Uterus (tissue), 4 donors: ENCODE measurements at places on chromosomes 2 and 18.

DNA sequence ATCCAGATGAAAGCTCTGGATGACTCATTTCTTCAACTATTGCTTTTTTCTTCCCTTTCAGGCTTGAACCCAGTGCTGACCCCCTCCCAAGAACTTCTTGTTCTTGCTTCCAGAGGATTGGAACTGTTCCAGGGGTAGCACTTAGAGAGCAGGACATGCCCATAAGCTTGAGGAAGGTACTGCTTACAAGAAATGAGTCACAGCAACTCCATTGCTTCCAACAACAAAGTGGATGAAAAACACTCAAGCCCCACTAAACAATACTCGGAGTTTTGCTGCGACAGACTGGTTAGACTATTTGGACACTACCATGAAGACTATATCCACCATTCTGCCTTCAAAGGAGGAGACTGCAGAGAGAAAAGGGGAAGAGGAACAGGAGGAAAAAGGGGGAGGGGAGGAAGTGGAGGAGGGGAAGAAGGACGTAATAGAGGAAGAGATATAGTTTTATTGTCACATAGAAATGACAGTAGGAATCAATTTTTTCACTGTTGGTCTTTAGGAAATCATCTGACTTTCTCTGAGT is 1.6 kb upstream of the EPC2 start:
- peak; percentile 29 for DNase-seq
- no peaks in the 10 kb centered on the region for H3K4me1 ChIP-seq
- H3K27me3 ChIP-seq: no peaks in the 10 kb centered on the region
- no peaks in the 10 kb centered on the region for H3K36me3 ChIP-seq
- no peak overlapping the region for H3K27ac ChIP-seq
- H3K4me3 ChIP-seq: no peak overlapping the region

- H3K4me3 ChIP-seq: no peak overlapping the region
- no peak overlapping the region for H3K27ac ChIP-seq
- no peaks in the 10 kb centered on the region for H3K4me1 ChIP-seq
- no peak for DNase-seq
- no peaks in the 10 kb centered on the region for H3K36me3 ChIP-seq
Observed at GRCh38 chr2:210626849-210627248, 70.5 kb downstream of the CPS1 start.

DNA sequence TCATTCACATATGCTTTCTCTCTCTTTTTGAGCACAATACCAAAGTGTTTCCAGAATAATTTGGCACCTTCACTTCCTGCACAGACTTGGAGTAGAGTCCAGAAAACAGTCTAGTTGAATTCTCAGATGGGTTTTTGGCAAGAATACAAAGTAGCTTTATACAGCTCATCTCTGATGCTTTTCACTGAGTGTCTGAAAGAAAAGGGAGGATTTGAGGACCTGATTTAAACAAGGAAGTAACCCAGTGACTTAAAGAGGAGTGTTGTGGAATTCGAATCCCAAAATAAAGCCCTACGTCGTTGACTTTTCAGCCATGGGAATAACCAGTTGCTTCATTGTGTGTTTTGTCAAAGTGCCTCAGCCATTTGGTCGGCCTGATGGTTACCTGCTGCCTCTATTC is 31.8 kb downstream of the METAP1D start:
- H3K4me3 ChIP-seq: no peak overlapping the region
- H3K36me3 ChIP-seq: no peaks in the 10 kb centered on the region
- no peaks in the 10 kb centered on the region for H3K27me3 ChIP-seq
- H3K27ac ChIP-seq: no peak overlapping the region

DNA sequence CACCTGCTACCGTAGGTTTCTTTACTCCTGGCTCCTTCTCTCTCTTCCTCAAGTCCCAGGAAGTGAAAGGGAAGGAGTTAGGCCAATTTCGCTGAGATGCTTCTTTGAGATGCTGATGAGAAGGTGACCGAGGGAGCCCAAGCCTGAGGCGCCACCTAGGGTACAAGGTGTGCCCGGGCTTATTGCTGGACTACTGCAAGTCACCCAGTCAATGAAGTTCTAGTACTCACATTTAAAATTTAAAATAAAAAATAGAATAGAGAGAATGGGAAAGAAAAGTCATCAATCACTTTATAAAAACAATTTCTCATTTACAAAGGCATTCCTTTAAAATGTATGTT is 45.3 kb downstream of the ACAA2 start:
- no peak overlapping the region for H3K4me3 ChIP-seq
- no peak overlapping the region for H3K27ac ChIP-seq
- H3K36me3 ChIP-seq: no peaks in the 10 kb centered on the region
- no peaks in the 10 kb centered on the region for H3K27me3 ChIP-seq

DNA sequence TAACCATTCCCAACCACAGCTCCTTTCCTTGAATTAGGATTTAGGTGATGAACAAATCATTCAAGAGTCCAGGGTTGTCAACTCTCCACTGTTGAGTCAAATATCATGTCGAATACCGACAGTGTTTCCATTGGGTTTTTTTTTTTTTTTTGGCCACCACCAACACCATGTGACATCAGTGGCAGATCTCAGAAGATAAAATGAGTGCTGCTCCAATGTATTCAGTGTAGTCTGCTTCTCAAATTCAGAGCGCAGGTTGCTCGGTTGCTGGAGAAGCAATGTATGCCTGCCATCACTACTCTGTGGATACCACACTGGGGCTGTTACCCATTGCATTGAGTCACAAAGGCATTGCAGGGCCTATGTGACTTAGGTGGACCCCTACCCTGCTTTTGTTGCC is 10.8 kb upstream of the ATL2 start:
- H3K36me3 ChIP-seq: no peaks in the 10 kb centered on the region
- DNase-seq: no peak
- H3K4me3 ChIP-seq: no peak overlapping the region
- H3K27ac ChIP-seq: no peak overlapping the region
- H3K27me3 ChIP-seq: no peaks in the 10 kb centered on the region
- H3K4me1 ChIP-seq: no peaks in the 10 kb centered on the region

DNA sequence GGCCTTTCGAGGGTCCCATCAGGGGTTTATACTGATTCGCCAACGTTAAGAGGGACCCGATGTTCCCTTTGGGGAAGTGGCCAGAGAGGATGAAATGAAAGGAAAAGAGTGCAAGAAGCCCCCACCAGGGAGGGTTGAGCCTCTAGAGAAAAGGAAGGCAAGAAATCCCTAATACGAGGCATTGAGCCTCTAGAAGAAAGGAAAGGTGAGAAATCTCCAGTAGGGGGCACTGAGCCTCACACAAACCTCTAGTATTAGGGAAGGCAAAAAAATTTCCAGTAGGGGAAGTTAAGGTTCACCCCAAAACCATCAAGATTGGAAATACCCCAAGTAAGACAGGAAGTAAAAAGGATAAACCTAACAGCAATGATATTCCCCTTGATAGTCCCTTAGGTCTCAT is 9.8 kb upstream of the SAP130 start:
- H3K4me3 ChIP-seq: no peak overlapping the region
- H3K4me1 ChIP-seq: no peaks in the 10 kb centered on the region
- no peak for DNase-seq
- H3K27ac ChIP-seq: no peak overlapping the region
- no peaks in the 10 kb centered on the region for H3K36me3 ChIP-seq

GRCh38 chr2:135471106-135471505 is 59.9 kb downstream of the ZRANB3 start:
- H3K36me3 ChIP-seq: no peaks in the 10 kb centered on the region
- H3K27me3 ChIP-seq: no peaks in the 10 kb centered on the region
- H3K4me3 ChIP-seq: no peak overlapping the region
- no peaks in the 10 kb centered on the region for H3K4me1 ChIP-seq

GRCh38 chr2:135863233-135863632 is 13.0 kb downstream of the MCM6 start:
- H3K27me3 ChIP-seq: no peaks in the 10 kb centered on the region
- H3K4me1 ChIP-seq: no peaks in the 10 kb centered on the region
- H3K4me3 ChIP-seq: no peak overlapping the region
- H3K36me3 ChIP-seq: no peaks in the 10 kb centered on the region

DNA sequence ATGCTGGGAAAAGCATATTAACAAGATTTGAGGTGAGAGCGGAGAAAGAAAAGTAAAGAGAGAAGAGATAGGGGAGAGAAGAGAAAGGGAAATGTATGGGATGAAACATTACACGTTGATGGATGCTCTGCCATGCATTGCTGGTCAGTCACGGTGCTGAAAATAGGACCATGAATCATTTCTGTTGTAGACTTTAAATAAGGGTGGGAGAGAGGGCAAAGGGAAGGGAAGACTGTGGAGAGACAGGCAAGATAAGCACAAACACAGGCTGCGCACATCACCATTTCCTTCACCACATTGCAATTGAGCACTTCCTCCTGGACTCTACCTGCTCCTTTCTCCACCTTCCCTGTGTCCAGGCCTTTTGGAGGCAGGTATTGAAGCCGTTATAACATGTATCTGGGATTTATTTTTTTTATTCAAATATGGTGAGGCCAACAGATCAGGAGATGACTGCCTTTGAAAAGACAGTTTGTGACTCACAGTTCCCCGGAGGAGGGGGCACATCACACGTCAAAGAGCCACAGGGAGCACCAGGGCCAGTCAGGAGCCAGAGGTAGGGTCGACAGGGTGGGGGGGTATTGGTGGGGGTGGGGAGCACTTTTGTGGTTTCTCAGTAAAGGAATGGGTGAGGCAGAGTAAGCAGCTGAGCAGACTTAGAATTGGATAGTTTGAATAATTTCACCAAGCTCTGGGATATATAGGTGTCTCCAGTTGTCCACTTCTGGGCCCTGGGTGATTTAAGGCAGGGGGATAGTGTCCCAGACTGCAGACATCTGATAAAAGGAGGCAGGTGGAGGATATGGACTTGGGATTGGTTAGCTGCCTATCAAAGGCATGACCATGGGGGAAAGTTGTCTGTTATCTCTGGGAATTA is 372.8 kb upstream of the ST6GAL2 start:
- no peaks in the 10 kb centered on the region for H3K36me3 ChIP-seq
- H3K4me1 ChIP-seq: no peaks in the 10 kb centered on the region
- H3K27me3 ChIP-seq: no peaks in the 10 kb centered on the region
- DNase-seq: no peak
- H3K27ac ChIP-seq: no peak overlapping the region
- H3K4me3 ChIP-seq: no peak overlapping the region

DNA sequence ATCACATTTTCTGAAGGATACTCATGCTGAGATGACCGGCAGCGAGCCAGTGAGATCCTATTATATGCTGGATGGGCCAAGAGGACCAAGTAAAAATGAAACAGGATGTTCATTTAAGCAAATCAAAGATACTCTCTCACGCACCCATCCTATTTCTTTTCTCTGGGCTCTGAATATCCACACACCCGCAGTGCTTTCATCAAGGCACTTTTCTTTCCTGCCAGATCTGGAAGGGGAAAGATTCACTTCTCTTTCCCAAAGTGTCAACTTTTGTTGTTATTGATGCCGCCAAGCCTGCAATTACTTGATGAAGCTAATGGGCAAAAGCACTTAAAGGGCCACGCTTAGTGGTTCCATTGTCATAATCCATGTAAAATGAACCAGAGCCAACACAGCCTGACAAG is 191.9 kb upstream of the CHAC2 start:
- H3K36me3 ChIP-seq: no peaks in the 10 kb centered on the region
- H3K4me3 ChIP-seq: no peak overlapping the region
- H3K27ac ChIP-seq: no peak overlapping the region
- no peaks in the 10 kb centered on the region for H3K27me3 ChIP-seq

- H3K4me3 ChIP-seq: no peak overlapping the region
- H3K36me3 ChIP-seq: no peaks in the 10 kb centered on the region
- peak overlapping the region; percentile 88 for H3K27ac ChIP-seq
- peak; percentile 81 for DNase-seq
- no peaks in the 10 kb centered on the region for H3K4me1 ChIP-seq
Observed at GRCh38 chr2:231673348-231673770, 35.0 kb upstream of the PTMA start.

- peak; percentile 96 for DNase-seq
- H3K36me3 ChIP-seq: no peaks in the 10 kb centered on the region
- H3K27ac ChIP-seq: peak overlapping the region; percentile 79
- no peaks in the 10 kb centered on the region for H3K27me3 ChIP-seq
- peaks cover 10% of the 10 kb centered on the region for H3K4me1 ChIP-seq
Observed at GRCh38 chr2:158953926-158954763, 14.3 kb upstream of the TANC1 start.

GRCh38 chr2:160680294-160680693 is 186.7 kb upstream of the RBMS1 start:
- no peak for DNase-seq
- no peaks in the 10 kb centered on the region for H3K36me3 ChIP-seq
- H3K4me3 ChIP-seq: no peak overlapping the region
- no peaks in the 10 kb centered on the region for H3K4me1 ChIP-seq
- H3K27ac ChIP-seq: no peak overlapping the region
- H3K27me3 ChIP-seq: no peaks in the 10 kb centered on the region

DNA sequence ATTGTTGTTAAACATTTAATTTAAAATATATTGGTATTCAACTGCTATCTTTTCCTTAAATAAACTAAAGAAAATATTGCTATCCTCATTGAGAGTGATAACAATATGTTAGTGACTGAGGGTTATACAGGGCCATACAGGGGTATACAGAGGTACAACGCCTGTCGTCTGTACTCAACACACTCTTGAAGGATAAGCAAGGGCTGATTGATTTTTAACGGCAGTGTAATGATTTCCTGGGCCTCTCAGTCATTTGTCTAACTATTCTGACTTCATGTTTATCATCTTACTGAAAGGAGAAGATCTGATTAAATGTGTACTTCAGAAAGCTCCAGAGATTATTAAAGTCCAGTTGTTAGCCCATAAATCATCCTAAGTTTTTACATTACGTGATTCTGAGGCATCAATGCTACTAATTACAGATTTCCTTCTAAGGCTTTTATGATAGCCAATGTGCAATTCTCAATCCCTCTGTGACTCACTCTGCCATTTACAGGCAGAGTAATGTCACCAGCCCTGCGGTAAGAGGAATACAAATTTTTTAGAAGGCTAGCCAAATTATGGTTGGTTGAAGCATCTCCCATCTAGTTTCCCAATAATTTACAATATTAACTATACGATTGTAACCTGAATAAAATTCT is 893.0 kb upstream of the CHAC2 start:
- no peak for DNase-seq
- no peak overlapping the region for H3K4me3 ChIP-seq

DNA sequence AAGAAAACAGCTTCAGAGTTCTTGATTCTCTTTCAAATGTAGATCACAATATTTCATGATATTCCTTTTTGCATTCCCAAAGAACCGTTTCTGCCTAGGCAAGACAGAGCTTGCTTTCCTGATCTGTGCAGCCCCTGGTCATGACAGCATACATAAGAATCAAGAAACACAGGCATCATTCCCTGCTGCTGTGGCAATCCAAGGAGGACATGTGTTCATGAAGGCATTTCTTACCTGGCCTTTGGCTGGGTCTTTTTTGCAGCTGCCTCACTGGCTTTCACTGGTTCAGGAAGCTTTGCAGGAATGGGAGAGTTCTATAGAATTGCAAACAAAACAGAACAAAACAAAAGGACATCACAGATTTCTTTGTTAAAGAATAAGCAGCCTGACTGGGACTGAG is 87.6 kb upstream of the NFU1 start:
- H3K4me1 ChIP-seq: no peaks in the 10 kb centered on the region
- no peaks in the 10 kb centered on the region for H3K27me3 ChIP-seq
- H3K4me3 ChIP-seq: no peak overlapping the region
- no peak for DNase-seq
- no peak overlapping the region for H3K27ac ChIP-seq
- no peaks in the 10 kb centered on the region for H3K36me3 ChIP-seq

- no peaks in the 10 kb centered on the region for H3K4me1 ChIP-seq
- no peaks in the 10 kb centered on the region for H3K36me3 ChIP-seq
- H3K4me3 ChIP-seq: no peak overlapping the region
- DNase-seq: no peak
- H3K27ac ChIP-seq: no peak overlapping the region
- no peaks in the 10 kb centered on the region for H3K27me3 ChIP-seq
Observed at GRCh38 chr18:785242-785641, 26.8 kb downstream of the YES1 start.
